Cerebellar nuclear complex (tissue), 1 donor: ENCODE measurements at places on chromosomes 11 and 22.

DNA sequence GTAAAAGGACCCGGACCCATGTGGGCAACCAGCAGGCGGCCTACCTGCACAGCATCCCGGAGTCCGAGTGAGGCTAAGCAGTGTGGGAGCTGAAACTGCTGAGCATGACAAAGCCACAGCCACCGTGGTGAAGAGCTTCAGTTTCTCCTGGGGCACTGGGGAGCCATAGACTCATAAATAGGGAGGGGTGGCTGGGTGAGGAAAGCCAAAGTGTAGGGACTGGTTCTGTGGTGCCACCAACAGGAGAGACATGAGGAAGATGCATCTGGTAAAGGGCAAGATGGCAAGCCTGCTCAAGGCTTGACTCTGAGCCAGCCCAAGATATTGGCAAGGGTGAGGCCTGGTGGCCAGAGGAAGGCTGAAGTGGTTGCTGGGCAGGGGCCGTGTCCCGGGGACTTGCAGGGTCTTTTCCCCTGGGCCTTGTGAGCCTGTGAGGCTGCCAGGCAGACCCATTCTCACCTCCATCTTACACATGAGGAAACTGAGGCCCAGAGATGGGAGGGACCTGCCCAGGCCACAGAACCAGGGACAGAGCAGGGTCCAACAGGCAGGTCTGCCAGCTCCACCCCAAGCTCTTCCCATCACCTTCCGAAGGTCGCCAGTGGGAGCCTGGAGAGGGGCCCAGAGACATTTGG lies 30.4 kb downstream of the CYTH4 start:
- DNase-seq = no peak

DNA sequence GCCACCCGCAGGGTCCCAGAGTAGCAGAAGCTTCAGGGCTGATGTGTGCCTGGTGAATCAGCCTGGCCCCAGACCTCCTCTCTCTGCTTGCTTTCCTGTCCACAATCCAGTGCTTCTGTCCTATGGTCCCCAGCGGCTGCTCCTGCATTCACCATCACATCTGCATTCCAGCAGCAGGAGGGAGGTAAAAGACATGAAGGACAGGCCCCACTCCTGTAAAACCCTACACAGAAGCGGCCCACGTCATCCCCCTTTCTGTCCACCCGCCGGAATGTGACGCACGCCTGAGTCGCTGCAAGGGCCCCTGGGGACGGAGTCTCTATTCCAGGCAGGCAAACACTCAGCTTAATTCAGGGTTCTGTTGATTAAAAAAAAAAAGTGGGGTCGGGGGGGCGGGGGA lies 58.3 kb downstream of the CDKN1C start:
- no peak for DNase-seq

- no peak for DNase-seq
Measured at GRCh38 chr11:30960387-30960992, 374.3 kb upstream of the MPPED2 start.

DNA sequence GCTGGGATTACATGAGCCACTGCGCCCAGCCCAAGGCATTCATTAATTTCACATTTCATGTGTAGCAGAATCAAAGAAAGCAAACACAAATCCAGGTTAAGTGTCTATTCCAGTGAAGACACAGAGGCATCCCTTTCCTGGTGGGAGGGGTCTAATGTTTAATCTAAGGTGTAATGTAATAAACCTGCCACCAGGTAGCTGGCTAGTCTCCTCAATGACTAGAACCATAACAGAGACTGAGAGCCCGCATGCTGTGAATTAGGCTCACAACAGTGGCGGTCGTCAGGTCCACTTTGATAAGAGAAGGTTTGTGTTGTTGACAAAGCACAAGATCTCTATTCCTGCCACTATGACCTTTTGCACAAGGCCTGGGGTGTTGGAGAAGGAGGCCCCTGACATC lies 64.2 kb upstream of the ADA2 start:
- no peak for DNase-seq

GRCh38 chr11:60431251-60431650 lies 1.9 kb downstream of the MS4A5 start:
- no peak for DNase-seq

GRCh38 chr22:46149512-46150033 lies 753 bp upstream of the PPARA start:
- no peak for DNase-seq

DNA sequence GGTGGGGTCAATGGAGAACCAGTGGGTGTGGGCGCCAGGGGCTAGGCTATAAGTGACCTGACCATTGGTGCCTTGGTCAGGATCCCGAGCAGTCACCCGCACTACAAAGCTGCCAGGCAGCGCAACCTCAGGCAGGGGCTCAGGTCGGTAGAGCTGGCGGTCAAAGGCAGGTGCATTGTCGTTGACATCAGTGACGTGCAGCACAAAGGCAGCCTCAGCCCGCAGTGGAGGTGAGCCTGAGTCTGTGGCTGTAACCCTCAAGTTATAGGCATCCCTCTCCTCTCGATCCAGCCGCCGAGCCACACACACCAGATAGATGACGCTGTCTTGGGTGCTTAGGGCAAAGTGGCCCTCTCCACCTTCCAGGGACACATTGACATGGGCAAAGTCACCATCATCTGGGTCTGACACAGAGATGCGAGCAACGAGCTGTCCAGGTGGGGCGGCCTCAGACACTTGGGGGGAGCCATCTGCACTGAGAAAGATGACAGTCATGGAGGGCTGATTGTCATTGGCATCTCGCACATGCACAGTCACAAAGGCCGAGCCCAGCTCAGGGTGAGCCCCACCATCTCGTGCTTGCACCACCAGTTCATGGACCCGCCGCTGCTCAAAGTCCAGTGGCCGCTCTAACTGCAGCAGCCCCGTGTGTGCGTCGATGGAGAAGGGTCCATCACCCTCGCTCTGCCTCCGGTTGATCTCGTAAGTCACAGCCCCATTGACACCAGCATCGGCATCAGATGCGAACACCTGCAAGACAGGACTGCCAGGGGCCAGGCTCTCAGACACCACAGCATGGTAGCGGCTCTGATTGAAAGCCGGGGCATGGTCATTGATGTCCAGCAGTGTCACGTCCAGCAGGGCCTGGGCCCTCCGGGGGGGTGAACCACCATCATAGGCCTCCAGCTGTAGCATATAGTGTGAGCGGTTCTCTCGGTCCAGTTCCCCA lies 15.3 kb downstream of the DCHS1 start:
- DNase-seq = no peak

DNA sequence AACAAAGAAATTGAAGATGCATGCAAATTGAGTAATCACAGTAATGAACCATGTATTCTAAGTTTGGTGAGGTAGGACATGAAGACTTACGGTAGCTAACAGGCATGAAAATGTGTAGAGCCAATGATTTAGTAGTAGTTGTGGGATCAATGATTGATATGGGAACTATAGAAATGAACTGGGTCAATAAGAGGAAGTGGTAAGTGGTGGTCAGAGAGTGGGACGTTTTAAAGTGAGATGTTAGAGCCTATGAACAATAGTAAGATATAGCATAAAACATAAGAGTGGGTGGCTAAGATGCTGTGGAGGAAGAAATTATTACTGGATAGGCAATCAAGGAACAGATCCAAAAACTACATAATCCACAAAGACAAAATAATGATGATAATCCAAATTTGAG lies 45.0 kb downstream of the DLG2 start:
- no peak for DNase-seq

- DNase-seq = no peak
Measured at GRCh38 chr11:58067685-58068084, 36.9 kb downstream of the OR6Q1 start.

- no peak for DNase-seq
Measured at GRCh38 chr11:59216641-59217564, 4.2 kb upstream of the MPEG1 start.

DNA sequence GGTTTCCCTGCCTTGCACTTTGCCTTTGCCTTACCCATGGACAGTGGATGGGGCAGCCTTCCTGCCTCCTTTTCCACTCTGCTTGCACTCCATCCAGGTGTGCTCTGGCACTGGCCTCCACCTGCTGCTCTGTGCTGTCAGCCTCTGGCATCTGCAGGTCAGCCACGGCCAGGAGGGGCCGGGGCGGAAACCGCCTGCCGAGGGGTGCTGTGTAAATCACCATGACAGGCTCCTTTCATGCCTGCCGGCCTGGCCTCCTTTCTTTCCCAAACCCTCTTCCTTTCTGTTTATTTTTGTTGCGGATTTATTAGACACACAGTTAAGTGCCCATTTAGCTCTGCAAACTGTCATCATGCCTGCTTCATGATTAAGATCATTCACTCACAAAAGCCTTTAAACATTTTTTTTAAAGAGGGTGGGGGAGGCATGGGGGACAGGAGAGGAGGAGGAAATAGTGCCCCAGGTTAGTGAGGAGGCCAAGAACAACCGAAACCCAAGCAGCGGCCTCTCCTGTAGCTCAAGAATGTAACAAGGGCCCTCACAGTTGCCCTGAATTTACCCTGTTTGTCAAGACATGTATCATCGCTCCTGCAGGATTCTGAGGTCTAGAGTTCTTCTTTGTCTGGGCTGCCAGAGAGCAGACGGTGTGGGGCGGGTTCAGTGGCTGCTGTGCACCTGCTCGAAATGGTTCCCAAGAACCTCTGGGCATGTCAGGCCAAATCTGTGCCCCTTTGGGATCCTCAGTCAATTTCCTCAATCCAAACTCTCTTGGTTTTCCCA lies 83.3 kb downstream of the BARX2 start:
- no peak for DNase-seq

DNA sequence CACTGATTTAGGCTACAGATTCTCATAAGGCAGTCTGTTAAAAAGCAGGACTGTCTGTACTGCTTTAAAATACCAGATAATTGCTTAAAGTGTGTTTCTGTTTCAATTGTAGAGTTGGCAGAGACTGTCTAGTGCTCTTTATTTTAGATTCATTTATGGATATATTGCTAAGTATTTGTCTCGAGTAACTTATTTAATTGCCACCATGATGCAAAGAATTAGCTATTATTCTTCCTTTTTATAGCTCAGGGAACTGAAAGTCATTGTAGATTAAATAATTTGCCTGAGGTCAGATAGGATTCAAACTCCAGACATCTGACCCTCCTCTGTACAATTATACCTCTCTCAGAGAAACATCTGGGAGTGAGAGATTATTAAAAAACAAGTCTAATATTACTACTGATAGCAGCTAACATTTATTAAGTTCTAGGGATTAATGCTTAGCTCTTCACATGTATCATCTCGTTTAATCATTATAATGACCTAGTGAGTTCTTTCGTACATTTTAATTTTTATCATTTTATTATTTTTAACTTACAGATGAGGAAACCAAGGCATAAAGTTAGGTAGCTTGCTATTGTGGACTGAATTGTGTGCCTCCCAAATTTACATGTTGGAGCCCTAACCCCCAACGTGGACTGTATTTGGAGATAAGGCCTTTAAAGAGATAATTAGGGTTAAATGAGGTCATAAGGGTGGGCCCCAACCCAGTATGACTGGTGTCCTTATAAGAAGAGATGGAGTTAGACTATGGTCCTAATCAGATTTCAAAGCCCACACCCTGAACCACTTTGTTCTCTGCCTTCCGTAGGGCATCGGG lies 19.7 kb upstream of the RAG2 start:
- no peak for DNase-seq

DNA sequence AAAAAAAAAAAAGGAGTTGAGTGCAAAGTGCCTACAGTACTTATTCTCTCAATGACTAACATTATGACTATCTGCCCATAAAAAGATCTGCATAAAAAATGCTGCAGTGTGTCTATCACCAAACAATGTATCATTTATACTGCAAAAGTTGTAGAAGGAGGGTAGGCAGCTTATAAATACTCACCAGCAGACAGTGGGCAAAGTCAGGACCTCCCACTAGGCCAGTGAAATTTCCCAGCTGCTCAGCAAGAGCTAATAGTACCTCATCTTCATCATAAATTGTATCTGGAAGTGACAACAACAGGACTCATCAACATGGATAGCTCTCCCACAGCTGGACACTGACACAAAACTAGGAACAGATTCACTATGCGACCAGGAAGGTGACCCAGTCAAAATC lies 1.6 kb downstream of the PPP2R1B start:
- no peak for DNase-seq

- DNase-seq = no peak
Measured at GRCh38 chr11:126485986-126486635, 130.6 kb downstream of the ST3GAL4 start.

DNA sequence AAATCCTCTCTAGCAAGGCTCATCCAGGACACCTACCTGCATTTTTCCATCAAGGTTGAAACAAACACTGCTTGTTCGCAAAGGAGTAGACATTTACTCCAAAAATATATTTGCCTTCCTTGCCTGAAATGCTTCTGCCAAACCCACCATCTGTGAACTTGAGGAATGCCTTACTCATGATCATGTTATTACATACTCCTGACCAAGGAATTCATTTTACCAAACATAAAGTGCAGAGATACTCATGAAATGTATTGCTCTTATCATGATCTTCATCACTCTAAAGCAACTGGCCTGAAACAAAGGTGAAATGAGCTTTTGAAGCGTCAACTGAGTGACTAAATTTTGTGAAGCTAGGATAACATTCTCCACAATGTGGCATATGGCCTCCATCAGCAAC lies 243.1 kb upstream of the CCDC179 start:
- no peak for DNase-seq

DNA sequence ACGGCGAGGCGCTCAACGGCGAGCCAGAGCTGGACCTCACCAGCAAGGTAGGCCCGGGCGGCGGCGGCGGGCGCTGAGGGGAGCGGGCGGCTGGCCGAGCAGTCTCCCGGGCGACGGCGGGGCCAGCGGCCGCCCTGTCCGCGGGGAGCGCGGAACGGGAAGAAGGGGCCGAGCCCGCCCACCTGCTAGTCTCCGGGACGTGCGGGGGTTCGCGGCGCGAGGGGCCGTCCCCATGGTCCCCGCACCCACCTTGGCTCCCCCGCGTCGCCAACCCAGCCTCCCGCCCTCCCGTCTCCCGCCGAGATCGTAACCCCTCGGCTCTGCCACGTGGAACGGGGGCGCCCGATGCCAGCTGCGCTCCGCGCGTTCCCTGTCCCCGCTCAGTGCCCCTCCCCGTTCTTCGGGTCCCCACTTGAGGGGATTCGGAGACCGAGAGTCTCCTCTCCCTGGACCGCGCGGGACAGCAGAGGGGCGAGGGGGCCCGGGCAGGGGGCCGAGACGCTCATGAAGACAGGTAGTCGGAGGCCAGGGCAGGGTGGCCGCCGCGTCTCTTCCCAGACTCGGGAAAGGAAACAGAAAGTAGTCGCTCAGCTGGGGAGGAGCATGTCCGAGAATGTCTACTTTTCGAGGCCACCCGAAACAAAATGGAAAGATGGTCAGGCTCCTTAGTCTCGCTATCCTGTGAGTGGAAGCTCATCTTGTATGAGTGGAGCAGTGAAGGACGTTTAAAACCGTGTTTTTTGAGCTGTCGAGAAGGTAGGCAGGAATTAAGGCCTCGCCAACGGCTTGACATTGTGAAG lies 557 bp downstream of the GTPBP1 start:
- no peak for DNase-seq

- no peak for DNase-seq
Measured at GRCh38 chr11:18050848-18051247, 4.8 kb upstream of the TPH1 start.

- DNase-seq = no peak
Measured at GRCh38 chr11:128412847-128413791, 174.2 kb downstream of the ETS1 start.

GRCh38 chr11:14980854-14981253 lies 8.7 kb upstream of the CALCA start:
- DNase-seq = no peak

- no peak for DNase-seq
Measured at GRCh38 chr11:72738199-72739141, 13.7 kb downstream of the ARAP1 start.
